ENCODE measurements at places on chromosomes 5 and 9. TPM values are rescaled to one million over a fixed set of nuclear protein-coding genes. Genes with fewer than 3 reads are reported as not detected.

DOLK gene
- 27.8 TPM for total RNA-seq

C9orf50 gene
- total RNA-seq = not detected

FOXD4L6 gene
- 0.09 TPM for total RNA-seq

IRF1 gene
- 15.6 TPM for total RNA-seq
